ENCODE measurements at places on chromosomes 7 and 10.

DNA sequence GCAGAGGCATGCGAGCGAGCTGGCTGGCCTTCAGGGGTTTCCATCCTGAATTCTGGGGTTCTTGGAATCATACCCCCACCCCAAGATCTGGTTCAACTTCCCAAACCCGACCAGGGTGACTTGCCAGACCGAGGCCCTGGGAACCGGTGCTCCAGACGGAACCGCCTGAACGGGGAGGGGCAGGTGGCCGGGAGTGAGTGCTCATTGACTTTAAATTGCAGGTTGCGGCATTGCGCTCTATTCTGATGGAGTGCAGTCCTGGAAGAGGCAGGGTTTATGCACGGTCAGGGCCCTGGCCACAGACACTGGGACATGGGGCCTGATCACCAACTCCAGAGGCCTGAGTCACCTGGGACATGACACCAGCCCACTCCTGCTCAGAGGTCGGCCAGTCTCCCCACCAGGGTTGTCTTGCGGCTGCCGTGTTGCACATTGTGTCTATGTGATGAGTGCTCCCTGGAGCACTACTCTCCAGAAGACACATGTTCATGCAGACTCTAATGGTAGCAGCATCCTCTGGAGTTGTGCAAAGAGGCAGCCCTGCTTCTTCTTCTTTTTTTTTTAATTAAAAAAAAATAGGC is 5.8 kb upstream of the DDIT4 start:
- DNase-seq: no peak

DNA sequence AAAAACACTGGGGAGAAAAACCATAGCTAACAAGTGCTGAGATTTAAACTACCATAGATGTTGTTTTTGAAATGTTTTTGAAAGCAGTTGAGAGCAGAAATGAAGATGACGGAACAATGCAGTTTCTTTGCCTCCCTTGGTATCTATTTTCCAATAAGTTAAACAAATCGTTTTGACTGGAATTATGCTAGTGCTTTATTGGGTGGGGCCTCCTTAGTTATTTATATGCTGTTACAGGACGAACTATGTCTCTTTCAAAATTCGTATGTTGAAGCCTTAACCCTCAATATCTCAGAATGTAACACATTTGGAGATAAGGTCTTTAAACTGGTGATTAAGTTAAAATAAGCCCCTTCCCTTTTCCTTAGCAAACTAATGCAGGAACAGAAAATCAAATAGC is 45.5 kb upstream of the SEPHS1 start:
- no peak for DNase-seq

GRCh38 chr10:3873728-3874461 is 88.9 kb upstream of the KLF6 start:
- no peak for DNase-seq

- DNase-seq: no peak
These were observed 1.1 kb downstream of the KIAA1217 start for GRCh38 chr10:24209946-24210491.

DNA sequence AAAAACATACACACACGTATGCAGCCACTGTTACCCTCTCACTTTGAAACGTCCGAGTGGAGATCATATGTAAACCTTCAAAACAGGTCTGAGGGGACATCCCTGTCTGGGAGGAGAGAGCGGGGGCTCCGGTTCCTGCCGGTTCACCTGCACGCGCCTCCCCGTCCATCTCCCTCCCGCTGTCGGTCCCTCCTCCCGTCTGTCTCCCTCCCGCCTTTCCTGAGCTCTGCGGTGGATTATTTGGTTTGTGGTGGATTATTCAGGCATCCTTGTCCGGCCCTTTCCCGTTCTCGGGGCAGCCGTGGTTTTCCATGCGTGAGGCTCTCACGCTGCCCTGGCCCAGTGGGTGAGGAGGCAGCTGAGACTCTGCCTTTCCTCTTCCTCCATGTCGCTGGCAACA is 59.8 kb downstream of the NKX6-2 start:
- no peak for DNase-seq

GRCh38 chr10:71222601-71223346 is 10.4 kb downstream of the UNC5B start:
- DNase-seq: peak; percentile 4

DNA sequence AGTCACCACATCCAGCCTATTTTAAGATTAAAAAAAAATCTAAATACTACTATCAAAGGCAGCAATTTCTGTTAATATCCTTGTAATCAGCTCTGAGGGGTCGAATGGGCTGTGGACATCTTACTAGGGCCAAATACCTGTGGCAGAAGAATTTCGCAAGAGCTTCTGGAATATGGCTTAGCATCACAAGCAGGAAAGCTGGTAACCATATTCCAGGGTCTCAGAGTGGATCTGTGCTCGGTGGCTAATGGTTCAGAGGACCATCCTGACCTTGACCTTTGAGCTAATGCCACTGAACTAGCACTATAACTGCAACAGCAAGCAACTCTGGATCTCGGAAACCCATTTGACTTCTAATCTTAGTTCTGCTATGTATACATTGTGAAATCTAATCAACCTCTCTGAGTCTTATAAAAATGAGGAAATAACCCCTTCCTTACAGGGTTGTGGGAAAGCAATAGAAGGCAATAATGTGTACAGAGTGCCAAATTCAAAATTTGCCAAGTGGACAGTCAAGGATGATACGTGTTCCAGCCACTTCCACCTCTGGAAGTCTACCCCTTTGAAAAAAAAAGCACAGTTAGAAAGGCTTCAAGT is 65.5 kb downstream of the CYP26A1 start:
- no peak for DNase-seq

DNA sequence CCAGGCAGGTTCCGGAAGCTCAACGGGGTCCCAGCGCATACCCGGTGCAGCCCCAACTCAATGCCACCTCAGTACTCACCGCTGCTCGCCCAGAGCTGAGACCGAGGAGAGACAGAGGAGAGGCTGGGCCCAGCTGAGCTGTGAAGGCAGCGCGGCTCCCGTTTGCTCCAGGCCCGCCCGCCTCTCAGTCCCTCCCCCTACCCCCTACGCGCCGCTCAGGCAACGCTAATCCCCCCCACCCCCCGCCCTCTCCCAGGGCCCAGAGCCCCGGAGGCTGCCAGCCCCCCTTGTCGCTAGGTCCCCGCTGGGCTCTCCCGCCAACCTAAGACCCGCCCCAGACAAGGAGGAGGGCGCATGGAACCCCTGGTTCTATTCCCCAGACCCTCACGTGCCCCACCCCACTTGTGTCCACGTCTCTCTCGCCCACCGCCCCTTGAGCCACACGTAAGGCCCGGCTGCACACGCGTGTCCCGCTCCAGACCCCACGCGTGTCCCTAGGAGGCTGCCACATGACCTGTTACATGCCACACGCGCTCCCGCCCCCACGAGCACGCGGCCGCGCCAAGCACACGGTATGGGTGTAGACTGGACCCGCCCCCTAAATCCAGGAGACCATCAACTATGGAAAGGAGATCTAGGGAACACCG is at the start of gene PSD:
Gene PSD, minus strand, starts transcription at position 164 of the 647 bp plus-strand sequence. CDS start 1,747 bp downstream, outside the sequence.
- no peak for DNase-seq

DNA sequence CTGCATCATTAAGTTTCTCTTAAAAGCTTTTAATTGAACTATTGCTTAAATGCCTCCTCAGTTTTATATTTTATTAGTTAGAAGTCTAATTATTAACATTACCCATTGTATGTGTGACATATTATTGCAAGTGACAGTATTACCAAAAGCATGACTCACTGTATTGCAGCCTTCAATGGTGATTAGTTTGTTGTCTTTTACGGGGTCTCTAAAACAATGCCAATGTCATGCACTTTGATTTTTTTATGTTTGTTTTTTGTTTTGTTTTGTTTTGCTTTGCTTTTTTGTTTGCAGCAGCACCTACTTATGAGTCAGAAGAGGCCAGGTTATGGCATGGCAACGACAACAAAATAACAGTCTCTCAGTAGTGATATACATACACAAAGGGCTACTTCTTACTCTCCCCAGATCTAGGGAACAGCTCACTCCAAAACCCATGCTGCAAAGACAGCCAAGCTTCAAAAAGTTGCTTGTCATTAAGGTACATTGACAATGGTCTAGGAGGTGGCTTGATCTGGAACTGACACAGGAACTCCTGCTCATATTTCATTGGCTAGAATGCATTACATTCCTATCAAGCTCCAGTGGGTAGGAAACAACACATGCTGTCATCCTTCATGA is 293.7 kb upstream of the POM121L12 start:
- DNase-seq: no peak

DNA sequence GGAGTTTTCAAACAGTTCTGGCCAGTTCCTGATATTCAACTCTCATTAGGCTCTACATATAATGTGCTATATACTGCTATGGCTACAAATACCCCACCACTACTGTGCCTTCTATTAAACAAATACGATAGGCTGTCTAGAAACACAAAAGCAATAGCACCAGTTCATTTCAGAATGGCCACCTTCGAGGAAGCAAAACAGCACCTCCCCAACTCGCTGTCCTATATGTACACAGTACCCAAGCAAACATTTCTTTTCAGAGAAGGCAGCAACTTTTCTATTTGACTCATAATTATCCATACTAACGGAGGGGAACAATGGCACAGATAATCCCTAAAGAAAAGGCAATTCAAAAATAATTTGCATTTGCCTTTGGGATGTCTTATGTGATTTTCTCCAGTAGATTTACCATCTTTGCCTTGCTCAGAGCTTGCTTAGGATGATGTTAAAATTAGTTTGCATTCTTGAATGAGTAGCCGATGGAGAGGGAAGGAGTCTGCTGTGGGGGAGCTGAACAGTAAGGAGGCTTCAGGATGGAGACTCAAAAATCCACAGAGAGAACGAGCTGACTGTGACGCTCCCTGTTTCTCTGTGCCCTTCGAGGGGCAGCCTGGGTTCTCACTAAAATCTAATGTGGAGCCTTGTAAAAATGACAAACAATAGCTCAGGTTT is 218.7 kb downstream of the FANK1 start:
- DNase-seq: no peak

DNA sequence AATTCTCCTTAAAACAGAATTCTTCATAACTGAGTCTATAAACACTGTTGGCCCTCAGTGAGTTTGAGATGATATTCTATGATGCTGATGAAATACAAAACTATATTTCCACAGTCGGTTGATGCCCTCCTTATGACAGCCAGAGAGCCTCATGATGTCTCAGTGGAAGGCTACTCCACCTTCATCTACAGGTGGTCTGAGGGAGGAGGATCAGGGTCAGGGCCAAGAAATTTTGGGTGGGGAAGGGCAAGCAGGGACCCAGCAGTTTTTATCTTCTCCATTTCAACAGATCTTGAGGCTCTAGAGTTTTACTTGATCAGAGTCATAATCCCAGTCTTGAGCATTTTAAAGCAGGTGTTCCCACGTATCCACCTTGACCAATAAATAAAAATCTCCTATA is 90.8 kb downstream of the CCDC71L start:
- DNase-seq: no peak

- no peak for DNase-seq
These were observed 64.3 kb downstream of the ZNF22 start for GRCh38 chr10:45064998-45065397.

GRCh38 chr7:47153058-47153457 is 428.9 kb downstream of the TNS3 start:
- DNase-seq: no peak

- no peak for DNase-seq
These were observed 14.6 kb upstream of the GNAT3 start for GRCh38 chr7:80526472-80526871.

- DNase-seq: no peak
These were observed 133.1 kb downstream of the BBS9 start for GRCh38 chr7:33262476-33262875.

DNA sequence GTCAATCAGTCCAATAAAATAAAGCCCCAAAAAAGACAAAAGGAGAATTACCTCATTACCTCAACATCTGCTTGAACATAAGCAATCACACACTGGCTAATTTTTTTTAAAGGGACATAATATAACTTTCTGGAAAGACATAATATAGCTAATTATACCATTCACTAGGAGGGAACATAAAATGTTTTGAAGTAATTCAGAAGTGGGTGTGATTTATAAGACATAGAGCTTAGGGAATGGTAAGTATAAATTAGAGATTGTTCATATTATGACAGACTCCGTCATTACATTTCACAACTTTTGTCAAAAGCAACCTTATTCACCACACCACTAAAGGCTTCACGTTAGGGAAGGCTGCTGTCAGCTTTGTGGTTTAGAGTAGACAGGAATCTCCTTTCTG is 3.8 kb downstream of the SHTN1 start:
- no peak for DNase-seq

- DNase-seq: no peak
These were observed 48.6 kb upstream of the ITPRID1 start for GRCh38 chr7:31465285-31465684.

DNA sequence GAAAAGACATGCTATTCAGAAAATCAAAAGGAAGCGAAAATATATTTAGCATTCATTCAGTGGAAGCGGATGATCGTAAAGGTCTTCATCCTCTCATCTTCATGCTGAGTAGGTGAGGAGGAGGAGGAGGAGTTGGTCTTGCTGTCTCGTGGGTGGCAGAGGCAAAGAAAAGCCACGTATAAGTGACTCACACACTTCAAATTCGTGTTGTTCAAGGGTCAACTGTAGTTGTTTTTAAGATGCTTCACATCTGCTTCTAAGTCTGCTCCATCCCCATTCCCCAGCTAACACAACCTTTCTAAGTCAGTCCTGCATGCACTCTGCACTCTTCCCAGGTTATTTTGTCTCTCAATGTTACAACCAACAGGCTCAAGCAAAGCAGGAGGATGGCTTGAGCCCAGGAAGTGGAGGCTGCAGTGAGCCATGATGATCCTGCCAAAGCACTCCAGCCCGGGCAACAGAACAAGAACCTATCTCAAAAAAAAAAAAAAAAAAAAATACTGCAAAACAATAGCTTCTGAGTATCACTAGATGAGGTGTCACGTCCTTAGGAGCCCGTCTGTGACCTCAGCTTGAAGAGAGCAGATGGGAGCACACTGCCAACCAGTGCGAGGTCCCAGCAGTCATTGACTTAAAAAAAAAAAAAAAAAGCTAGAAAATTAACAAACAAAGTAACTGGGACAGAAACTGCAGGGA is 70.5 kb downstream of the SFMBT2 start:
- no peak for DNase-seq

DNA sequence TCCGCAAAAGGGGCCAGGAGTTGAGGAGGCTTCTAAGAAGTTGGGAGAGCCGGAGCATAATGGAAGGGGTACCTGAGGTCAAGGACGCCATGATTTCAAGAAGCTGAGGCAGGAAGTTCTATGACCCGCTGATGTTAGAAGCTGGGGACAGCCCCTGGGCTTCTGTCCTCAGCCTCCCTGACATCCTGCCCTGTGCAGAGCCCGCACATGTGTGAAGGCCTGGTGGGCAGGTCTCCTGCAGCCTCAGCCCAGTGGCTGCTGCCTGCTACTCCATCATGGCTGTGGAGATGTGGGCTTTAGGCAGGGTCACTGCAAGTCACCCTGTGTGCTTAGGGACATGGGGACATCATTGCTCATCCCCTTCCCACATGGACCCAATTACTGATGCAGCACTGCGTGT is 53.8 kb upstream of the PCBD1 start:
- DNase-seq: no peak

GRCh38 chr7:51072281-51072680 is 244.3 kb downstream of the COBL start:
- DNase-seq: no peak

GRCh38 chr7:34311591-34311990 is 346.4 kb upstream of the NPSR1 start:
- no peak for DNase-seq
